Urinary bladder (tissue), 4 donors: ENCODE measurements at places on chromosomes 3 and 15. TPM values are rescaled to one million over a fixed set of nuclear protein-coding genes. Genes with fewer than 3 reads are reported as not detected.

Gene ITIH1
- polyA plus RNA-seq: 0.70 TPM

Gene TASOR
- 30.9 TPM for polyA plus RNA-seq

Gene RBPMS2
- 90.9 TPM for polyA plus RNA-seq

Gene COL6A5
- 5.0 TPM for polyA plus RNA-seq

GRCh38 chr3:184371570-184372018 lies 6.4 kb downstream of the THPO start:
- peak; percentile 46 for DNase-seq

- no peak for DNase-seq
Observed at GRCh38 chr3:5162102-5162501, 25.4 kb upstream of the EDEM1 start.

DNA sequence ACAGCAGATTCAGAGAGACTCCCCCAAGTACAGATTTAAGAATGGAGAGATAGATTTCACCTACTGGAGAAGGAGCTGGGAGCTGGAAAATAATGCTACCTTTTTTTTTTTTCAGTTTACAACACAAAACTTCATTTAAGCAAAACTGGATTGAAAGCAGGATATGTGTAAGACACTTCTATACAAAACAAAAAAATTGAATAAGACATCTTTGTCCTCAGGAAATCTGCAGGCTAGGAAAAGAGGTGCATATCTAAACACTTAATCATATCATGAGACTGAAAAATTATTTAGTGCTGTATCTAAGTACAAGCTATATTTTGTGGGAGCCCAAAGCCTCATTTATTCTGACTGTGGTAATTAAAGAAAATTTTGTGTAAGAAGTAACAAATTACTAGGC lies 516.1 kb downstream of the ZIC1 start:
- DNase-seq: no peak

DNA sequence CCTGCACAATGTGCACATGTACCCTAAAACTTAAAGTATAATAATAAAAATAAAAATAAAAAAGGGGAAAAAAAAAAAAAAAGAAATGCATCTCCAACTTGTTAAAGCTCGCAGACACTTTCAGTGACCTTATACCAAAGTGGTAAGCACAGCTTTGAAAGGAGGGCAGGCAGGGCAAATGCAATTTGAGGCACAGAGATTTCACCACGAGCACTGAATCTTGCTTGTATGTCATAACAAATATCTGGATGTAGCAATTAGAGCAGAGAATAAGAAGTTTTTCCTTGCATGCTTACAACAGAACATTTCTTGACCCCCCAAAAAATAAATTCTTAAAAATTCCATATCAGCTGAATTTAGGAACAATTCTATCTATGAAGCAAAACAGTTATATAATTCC lies 66.5 kb downstream of the FBN1 start:
- no peak for DNase-seq
